ENCODE measurements at places on chromosomes 7 and 10.

DNA sequence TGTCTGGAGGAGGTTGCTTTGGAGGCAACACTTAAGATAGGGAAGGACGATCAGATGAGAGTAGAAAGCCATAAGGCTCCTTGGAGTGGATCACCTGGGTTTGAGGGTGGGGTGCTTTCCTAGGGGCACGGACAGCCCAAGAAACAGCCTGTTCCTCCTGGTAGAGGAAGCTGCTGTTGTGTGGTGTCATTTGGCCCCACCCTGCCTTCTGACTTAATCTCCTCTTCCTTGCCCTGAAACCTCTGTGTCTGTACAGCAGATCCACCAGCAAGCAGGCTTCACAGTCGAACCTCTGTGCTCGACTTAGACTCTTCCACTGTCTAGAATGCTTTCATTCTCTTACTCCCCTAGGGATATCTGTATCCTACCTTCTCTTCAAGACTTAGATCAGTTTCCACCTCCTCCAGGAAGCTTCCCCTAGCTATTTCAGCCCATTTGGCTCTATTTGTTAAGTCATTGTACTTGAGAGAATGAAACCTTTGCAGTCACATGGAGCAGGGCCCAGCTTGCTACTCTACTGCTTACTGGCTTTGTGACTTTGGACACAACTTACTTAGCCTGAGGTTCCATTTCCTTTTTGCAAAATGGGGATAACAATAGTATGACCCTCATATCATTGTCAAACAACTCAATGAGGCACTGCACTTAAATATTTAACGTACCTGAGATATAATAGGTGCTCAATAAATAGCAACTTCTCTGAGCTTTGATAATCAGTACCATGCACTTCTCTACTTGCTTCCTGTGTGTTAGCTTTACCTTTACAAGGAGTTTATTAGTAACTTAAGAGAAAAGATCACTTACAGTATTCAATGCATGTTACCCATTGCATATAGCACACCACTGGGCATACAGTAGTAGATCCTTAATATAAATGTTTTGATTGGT is 5.0 kb downstream of the MXI1 start:
- DNase-seq, result peak; percentile 28

- DNase-seq, result no peak
Measured at GRCh38 chr10:122062831-122063674, 74.1 kb downstream of the TACC2 start.

GRCh38 chr10:5018134-5018533 is 14.5 kb upstream of the AKR1C2 start:
- DNase-seq, result no peak

GRCh38 chr10:19728964-19729363 is 87.3 kb upstream of the PLXDC2 start:
- DNase-seq, result no peak

DNA sequence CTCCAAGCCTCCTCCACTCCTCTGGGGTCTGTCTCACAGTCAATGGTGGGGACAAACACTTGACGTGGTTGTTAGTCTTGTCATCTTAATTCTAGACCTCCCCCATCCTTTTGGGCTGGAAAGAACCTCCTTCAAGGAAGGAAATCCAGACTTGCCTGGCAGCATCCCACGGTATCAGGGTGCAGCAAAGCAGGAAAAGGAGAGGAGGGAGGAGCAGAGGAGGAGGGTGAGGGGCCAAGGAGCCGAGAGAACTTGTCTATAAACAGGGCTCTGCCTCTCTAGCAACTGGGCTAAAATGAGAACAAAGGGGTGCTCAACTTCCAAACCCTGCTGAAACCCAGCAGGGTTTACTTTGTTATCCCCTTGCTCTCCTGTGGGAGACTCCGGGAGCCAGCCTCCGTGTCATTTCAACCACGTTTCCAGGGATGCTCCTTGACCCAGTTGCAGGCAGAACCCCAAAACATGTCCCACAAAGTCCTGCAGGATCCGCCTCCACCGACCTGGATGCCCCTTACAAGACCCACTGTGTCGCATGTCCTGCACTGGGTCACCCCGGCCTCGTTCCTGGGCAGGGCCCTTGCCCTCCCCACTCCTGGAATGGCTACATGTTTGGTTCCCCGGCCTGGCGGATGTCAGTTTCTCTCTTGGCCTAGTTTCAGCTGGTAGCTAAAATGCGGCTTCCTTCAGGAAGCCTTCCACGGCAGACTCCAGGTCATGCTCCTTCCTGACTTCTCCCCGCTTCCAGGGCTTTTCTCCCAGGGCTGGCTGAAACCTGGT is 69.7 kb upstream of the MGMT start:
- no peak for DNase-seq

DNA sequence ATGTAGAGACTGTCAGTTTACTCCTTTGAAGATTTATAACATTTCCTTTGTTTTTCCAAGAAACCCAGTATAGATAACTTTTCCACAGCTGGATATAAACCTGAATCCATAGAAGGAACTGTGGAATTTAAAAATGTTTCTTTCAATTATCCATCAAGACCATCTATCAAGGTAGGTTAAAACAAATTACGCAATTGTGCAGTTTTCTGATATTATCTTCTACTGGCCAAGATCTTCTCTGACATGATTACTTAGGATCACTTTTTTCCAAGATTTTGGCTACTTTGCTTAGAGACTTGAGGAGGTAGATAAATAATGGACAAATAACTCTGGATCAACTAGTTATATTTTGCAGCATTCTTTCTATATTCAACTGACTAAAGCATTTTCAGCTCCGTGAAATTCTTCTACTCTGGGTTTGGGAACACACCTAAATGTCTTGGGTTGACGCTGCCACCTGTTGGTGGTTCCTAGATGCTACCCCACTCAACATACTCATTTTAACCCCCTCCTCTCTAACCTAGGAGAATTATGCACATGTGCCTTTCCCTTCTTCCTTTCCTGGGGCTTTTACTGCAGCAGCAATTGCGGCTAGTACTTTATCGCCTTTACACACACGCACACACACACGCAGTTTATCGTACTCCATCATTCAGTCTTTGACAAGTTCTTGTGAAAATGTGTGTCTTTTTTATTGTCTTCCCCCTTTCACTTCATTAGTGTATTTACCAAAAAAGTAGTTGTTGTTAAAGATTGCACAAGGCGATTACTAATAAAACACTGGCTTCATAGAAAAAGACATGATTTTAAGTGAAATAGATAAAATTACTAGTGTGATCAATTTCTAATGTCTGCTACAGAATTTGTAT is 32.7 kb downstream of the ABCB5 start:
- DNase-seq, result no peak

DNA sequence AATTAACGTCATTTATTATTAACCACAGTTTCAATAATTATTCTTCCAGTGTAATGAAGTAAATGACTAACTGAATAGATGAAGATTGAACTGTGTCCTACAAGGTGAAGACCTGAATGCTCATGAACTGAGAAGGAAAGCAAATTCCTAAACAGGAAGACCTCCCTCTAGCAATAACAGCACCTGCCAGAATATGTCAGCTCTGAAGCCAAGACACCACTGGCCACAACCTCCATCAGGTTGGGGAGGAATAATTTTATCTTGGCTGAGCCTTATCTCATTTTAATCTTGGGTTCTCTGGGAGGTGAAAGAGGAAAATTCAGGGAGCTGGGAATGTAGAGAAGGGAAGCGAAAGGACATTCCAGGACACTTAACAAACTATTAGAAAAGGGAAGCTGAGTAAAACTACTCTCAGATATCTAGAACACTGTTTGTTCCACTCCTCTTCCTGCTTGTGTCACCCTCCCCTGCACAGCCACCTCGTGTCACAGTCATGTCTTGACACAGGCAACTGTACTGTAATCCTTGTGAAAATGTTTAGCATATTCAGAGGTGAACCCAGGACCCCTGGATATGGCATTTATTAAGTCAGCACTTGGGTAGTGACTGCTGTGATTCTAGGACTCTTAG is 4.6 kb upstream of the SLC13A1 start:
- no peak for DNase-seq

- no peak for DNase-seq
Measured at GRCh38 chr7:30851651-30852307, 59.9 kb upstream of the AQP1 start.

DNA sequence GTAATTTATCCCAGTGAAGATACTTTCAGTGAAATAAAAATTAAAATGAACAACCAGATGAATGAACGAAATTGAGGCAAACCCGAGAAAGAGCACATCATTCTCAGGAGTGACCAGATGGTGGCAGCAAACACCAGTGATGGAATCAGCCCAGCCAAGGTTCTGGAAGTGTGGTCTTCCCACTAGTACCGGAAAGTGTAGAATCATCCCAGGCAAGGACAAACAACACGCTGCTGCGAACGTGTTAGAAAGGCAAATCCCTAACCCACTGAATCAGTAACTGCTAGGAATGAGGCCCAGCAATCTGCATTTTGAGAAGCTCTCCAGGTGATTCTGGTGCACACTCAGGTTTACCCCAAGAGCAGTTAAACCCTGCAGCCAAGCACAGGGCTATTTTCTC is 15.5 kb upstream of the SLC18A3 start:
- no peak for DNase-seq

DNA sequence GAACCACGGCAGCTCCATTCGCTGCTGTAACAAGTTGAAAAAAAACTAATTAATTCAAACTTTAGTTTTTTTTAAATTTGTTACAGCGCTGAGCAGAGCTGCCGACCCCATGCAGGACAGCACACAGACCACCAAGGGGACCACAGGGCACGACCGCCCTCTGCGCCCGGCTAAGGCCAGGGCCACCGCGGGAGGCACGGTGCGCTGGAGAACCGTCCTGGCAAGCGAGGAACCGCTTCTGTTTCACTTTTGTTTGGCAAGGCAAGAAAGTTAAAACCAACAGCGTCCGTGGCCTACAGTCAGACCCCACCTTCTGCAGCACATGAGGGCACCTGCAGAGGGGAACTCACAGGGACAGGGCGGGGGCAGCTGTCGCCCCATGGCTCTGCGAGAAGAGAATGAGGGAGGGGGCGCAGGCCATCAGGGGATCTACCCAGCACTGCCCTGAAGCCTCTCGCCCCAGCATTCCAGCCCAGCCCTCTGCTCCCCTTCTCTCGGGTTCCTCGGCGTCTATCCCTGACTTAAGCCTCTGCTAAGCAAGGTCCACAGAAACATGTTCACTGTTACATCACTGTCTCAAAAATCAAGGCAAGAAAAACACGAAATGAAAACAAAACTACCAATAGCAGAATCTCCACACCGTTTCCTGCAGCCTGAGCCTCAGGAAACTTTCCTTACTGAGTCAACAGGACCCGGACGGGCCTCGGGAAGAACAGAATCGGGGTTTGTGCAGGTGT is 204.4 kb downstream of the DIP2C start:
- DNase-seq, result peak; percentile 7

DNA sequence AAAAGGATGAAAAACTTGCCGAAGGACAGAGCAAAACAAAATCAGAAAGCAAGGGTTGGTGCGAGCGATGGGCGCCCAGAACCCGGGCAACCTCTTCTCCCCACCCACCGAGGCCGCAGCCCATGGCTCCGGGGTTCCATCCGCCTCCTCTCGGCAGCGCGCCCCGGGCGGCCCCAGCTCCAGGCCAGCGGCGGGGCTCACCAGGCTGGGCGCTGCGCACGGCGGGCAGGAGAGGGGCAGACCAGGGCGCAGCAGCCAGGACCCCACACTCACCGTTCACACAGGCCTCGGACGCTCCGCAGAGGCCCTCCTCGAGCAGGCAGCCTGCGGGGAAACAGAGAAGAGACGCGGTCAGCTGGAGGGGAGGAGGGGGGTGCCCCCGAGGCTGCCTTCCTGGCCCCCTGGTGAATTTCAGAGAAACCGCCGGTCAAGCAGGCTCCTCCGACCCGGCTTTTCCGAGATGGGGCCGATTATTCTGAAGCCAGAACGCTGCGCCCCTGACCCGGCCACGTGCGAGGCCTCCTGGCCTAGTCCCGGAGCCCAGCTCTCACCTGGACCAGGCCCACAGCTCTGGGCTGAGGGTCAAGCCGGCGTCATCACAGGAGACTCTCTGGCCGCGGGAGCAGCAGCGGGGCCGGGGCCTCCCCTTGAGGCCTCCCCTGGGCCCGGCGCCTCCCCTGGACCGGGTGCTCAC is 98.0 kb downstream of the PTPRN2 start:
- DNase-seq, result no peak

- DNase-seq, result peak; percentile 26
Measured at GRCh38 chr10:124697837-124698544, 46.2 kb downstream of the FAM53B start.

DNA sequence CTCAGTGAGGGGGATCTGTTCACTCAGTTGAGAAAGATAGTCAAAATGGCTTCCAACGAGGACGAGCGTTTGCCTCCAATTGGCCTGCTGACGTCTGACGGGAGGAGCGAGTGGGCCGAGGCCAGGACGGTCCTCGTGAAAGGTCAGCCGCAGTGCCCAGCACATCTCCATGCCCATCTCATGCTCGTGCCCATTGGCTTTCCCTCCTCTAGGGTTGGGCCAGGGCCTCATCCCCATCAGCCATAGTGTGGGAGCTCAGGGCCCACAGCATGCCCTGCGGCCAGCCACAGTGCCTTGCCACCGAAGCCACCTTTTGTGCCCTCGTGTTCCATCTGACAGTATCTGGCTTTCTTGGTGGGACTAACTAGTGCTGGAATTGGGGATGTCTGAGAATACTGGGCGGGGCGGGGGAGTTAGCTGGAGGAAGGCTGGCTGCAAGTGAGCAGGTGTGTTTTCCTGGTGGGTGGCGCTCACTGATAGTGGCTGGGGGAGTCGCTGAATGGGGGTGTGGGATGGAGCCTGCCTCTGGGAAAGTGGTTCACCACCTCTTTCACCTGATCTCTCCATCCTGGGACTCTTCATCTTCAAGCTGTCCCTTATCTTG is 13.9 kb downstream of the CHAT start:
- DNase-seq, result no peak

GRCh38 chr7:39127058-39127457 is 149.3 kb downstream of the POU6F2 start:
- no peak for DNase-seq

DNA sequence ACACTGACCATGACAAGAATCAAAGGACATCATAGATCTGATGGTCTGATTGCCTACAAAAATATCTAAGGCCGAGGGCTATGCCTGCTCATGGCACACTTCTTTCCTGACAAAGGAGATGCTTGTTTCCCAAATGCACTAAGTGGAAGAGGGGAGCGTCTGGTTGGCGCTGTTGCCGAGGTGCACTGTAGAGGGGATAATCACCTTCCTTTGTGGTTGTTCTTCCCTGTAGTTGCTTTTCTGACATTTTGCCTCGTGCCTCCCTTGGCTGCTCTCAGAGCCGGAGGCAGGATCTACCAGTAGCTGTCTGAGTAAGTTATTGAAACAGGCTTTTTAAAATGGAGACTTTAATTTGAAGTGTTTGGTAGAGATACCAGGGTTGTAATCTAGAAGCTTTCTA is 352.0 kb downstream of the SORCS3 start:
- no peak for DNase-seq

- DNase-seq, result no peak
Measured at GRCh38 chr10:123841115-123841514, 50.5 kb downstream of the CPXM2 start.

- no peak for DNase-seq
Measured at GRCh38 chr10:121510201-121510771, 88.0 kb downstream of the FGFR2 start.

DNA sequence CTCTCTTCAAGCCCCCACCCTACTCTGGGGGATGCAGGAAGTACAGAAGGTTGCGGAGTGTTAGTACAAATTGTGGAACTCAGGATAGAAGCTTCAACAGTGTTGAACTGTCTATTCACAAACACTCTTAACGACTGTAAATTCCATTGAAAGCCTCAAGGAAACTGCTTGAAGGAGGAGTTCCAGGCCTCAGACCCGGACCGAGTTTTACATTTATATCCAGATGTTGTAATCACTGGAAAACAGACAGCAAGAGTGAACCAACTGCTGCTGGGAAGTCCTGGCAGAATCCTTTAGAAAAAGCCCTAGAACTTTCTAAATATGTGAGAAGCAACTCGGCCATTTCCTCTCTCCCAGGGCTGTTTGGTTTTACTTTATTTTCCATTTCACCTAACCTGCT is 84.1 kb upstream of the LRRC18 start:
- DNase-seq, result no peak

Measured in activated T-helper 1 cell treated with Interleukin-2 at 50 U/mL for 16 hours (primary cell).